ENCODE measurements at places on chromosomes 2 and 18.

GRCh38 chr2:232581725-232582124 lies 31.2 kb downstream of the EIF4E2 start:
- no peak for DNase-seq

DNA sequence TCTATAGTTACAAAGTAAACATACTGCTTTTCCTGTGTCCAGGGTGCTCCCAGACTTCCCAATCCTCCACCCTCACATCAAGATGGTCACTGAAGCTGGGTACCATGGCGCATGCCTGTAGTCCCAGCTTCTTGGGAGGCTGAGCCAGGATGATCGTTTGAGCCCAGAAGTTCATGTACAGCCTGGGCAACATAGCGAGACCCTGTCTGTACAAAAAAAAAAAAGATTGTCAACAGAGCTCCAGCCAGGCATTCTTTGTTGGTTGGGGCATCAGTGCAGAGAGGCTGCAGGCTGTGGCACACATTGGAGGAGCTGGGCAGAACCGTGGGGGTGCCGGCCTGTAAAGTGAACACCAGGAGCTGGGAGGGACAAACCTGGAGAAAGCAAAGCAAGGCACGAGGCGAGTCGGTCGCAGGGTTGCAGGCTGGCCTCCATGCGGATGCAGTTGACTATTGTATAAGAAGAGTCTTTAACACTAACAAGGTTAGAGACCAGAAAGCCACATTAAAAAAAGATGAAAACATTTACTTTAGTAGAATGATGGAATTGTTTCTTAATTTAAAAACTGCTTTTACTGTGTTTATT lies 51.8 kb downstream of the ACOXL start:
- no peak for DNase-seq

DNA sequence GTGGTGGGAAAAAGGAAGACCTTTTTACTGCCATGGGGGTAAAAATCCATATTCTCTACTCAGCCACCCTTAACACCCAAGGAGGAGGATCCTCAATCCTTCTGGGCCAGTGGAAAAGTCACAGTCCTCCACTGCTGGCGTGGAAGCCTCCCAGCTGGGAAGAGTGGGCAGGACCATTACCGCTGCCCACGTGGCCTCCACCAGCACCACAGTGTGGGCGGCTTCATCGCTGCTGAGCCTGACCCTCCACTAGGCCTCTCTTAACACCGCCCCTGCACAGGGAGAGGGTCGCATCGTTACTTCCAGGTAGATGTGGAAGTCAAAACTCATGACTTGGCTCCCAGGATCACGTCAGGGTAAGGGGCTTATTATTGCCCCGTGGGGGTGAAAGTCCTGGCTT lies 656.5 kb downstream of the SUCLG1 start:
- no peak for DNase-seq

DNA sequence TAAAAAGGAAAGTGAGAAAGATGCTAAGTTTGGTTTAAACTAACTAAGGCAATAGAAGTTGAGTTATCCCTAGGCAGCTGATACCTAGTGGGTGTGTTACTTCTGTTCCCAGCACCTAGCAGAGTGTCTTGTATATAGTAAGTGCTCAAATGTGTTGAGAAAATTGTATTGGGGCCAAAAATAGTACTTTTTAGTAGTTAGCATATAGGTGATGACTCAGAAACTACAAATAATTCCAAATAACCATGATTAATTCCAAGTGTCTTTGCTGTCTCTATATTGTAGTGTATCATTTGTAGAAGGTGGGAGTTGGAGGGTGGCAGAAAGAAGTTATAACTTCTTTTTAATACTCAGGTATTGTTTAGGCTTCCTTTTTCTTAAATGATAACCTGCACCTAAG lies 362.7 kb downstream of the RND3 start:
- DNase-seq = no peak

GRCh38 chr18:79948719-79949411 lies 2.6 kb downstream of the SLC66A2 start:
- DNase-seq = no peak

DNA sequence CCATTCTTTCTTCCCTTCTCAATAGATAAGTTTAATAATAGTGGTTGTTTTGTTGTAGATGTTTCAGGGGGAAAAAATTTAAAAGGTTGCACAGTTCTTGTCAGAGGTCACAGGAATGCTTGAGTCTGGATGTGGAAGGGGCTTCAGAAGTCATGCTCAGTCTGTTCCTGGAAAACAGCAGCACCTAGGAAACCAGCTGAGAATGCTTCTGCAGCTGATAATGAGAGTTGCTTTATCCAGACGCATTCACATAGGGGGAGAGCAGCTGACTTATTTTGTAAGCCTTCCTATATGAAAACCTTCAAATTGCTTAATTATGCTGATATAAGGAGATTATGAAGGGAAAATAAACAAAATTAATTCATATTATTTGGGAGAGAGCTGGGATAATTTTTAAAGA lies 235.5 kb downstream of the GULP1 start:
- no peak for DNase-seq

DNA sequence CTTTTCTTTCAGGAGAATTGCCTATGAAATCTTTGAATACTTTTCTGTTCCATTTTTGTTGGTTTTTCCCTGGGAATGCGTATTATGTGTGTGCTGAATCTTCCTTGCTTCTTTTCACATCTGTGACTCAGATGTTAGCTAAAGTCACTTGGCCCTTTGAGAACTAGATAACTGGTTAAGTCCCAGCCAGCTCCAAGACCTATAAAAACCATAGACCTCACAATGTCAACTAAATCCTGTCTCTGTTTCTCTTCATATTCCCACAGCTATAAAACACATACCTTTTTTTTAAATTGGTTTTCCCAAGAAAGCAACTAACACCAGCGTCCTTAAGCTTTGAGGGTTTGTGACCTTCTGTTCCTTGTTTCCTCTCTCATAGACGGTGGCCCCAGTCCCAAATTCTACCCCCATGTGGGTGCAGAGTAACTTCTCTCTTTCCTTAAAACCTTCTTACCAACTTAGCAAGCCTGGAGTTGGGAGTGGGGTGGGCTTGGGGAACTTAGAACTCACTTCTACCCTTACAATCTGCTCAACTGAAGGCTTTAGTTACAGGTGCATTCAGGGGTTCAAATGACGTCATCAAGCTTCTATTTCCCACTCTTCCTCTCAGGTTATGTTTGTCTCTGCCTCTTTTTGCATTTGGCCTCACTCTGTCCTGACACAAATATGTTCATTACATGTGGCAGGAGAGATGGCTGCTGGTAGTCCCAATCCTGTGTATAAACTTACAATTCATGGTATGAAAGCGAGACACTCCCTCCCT lies 58.1 kb upstream of the TGIF1 start:
- no peak for DNase-seq

- no peak for DNase-seq
Measured at GRCh38 chr2:65636024-65636423, 203.6 kb upstream of the SPRED2 start.

DNA sequence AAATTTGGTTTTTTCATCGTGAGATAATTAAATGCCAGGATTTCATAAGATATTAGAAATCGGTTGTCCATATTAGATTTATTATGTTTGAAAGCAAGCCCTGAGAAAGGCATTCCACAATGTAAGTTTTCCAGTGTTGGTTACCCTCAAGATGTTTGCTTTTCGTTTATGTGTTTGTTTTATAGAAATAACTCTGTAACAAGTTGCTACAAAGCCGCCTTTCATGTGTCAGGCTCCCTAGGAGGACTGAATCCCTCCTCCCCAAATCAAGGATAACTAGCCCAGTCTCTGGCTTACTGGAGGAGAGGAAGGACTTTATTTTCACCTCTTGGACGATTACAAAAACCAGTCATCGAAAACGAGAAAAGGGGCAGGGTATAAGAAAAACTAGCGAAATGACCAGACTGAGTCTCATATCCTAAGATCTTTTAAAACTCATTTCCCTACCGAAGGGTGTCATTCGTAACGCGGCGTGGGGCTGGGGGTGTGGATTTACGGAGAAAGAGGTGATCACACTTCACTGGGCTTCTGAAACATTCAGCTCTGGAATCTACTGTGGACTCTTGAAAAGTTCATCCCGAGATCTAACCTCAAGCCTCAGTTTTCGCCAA lies 1.0 kb upstream of the PEX13 start:
- DNase-seq = no peak

- no peak for DNase-seq
Measured at GRCh38 chr2:215540658-215541057, 104.8 kb upstream of the FN1 start.

DNA sequence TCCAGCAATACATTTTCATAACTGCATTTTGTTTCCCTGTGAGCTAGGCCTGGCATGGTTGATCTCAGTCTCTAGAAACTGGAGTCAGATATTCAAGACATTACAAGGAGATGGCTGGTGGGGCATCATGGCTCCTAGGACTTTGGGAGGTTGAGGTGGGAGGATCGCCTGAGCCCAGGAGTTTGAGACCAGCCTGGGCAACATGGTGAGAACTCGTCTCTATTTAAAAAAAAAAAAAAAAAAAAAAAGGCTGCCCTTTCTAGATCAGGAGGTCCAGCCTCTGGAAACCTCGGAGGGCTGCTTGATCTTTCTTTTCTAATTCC lies 362 bp upstream of the VAMP8 start:
- no peak for DNase-seq

DNA sequence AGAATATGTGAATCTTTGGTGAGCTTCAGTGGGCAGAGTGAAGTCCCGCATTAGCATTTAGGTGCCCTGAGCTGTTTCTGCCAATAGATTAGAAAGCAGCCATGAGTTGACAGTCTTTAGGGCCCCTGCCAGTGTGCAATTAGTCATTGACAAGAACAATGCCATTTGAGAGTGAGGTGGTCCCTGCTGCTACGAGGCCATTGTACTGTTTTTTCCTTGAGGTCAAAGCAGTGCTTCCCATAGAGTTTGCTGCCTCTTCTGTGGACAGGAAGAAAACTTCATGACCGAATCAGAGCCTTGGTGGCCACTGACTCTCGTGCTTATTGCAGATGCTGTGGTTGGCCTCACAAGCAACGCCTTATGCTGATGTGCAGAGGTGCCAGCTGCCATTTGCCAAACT lies 102.7 kb downstream of the SH3BP4 start:
- DNase-seq = no peak

GRCh38 chr2:132953771-132954170 lies 283.8 kb upstream of the LYPD1 start:
- DNase-seq = no peak

DNA sequence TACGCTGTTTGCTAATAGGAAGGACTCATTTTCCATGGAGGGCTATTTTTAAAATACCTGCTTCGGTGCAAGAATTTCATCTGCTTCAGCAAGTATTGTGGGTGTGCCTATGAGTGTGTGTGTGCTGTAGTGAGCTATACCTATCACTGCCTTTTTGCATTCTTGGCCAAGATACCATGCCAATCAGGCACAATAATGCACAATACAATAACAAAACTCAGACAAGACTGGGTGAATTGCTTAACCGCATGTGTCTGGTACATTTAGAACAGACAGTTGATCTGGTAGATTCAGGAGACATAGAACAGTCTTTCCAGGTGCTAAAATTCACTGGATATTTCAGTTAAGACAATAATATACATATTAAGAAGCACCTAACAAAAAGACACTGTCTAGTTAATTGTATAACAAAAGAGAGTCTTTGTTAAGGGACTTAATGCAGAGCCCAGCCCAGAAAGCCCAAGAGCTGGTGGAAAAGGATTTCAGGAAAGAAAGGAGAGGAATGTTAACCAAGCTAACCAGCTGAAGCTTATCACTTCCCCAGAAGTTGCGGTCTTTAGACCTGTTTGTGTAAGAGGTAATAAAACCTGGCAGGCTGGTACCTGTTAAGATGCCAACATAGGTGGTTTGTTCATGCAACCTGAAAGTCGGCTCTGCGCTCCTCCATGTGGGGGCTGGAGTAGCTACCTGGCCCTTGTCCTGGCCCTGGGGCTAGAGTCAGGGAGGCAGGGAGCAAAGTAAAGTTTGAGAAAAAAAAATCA lies 153.3 kb upstream of the RBMS1 start:
- no peak for DNase-seq

DNA sequence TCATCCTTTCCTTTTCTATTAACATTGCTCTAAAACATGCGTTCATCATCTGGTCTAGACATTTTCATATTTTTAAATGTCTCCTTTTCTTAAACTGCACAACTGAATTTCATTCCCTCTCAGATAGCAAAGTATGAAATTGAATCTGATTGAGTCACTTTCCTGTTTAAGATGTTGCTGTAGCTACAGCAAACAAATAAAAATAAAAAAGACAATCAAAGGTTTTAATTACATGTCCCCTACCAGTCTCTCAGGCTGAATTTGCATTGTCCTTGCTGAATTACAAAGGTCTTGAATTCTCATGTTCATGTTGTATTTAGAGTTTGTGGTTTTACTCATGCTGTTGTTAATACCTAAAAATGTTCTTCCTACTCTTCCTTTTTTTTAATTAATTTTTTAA lies 537.9 kb upstream of the LRATD1 start:
- no peak for DNase-seq

- DNase-seq = no peak
Measured at GRCh38 chr2:143564419-143564818, 435.2 kb downstream of the ARHGAP15 start.

GRCh38 chr2:74739733-74740241 lies 85.7 kb downstream of the SEMA4F start:
- no peak for DNase-seq
